ENCODE measurements at places on chromosomes 4 and X. TPM values are rescaled to one million over a fixed set of nuclear protein-coding genes. Genes with fewer than 3 reads are reported as not detected.

- DNase-seq = no peak
Measured at GRCh38 chr4:169506903-169507302, 105.5 kb downstream of the NEK1 start.

Gene SPANXD
- 7.6 TPM for total RNA-seq

Gene CXorf65
- total RNA-seq = not detected

DNA sequence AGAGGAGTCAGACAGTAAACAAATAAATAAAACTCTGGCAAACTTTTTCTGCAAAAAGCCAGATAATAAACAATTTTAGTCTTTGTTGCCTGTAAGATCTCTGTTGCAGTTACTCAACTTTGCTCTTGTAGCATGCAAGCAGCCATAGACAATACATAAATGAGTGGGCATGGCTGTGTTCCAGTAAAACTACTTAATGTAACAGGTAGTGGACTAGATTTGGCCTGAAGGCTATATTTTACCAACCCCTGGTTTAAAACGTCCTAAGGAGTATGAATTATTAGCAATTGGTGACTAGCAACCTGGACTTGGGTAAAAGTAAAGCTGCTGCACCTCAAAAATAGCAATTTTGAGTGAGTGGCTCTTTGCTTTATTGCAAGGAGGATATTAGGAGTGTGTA is 30.9 kb downstream of the SLAIN2 start:
- DNase-seq = no peak

DNA sequence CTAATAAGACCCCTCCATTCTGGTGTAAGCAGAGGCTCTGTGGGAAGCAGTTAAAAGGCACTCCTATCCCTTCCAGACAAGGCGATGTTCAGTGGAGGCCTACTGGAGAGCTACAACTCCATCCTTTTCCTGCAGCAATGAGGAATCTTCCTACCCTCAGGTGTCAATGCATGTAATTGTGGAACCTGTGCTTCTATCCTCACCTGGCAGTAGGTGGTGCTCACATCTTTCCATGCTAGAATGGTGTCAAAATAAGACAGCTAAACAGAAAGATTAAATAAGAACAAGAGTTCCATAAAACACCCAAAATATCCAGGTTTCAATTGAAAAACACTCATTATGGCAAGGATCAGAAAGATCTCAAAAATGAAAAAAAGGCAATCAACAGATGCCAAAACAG is 224.6 kb downstream of the IL15 start:
- no peak for DNase-seq

- peak; percentile 22 for DNase-seq
Measured at GRCh38 chr4:38983787-38984598, 48.2 kb downstream of the TMEM156 start.

Gene GATA1
- total RNA-seq = not detected

DNA sequence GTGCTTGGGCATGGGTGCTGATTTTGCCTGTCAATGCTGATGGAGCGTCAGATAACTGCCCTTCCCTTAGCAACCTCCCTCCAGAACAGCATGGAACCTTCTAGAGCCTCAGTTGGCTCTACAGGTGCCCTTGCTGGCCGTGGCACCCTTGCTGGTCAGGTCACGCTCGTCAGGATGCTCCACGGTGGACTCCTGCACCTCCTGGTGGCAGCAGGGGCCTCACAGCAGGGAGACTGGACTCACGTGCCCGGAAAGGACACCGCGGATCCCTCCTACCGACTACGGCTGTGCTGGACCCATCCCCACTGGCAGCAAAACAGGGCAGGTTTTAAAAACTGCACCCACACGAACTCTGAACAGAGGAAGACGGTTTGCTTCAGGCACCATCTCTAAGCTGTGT is 82.1 kb upstream of the AFAP1 start:
- DNase-seq = no peak

- peak; percentile 64 for DNase-seq
Measured at GRCh38 chrX:3345281-3346191, 916 bp downstream of the MXRA5 start.

DNA sequence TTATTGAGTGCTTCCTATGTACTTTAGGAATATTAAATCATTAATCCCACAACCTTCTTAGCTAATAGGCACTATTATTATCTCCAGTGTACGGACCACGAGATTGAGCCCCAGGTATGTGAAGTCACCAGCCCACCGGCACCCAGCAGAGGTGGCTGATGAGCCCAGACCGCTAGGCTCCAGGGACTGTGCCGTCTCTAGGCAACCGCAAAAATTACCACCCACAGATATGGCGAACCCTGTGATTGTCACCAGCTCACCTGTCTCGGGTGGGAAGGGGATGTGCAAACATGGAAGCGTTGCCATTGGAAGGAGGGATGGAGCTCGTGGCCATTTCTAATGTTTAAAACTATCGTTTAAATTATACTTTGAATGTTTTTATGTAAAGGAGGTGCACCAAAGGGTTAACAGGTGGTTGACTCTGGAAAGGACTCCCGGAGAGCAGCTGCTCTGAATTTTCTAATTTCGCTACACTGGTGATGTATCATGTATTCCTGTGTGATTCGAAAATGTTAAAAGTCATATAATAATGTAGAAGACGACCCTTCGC is 21.0 kb upstream of the JAKMIP1 start:
- DNase-seq = no peak

Gene ASMTL
- 4.8 TPM for total RNA-seq

Gene GRID2
- under 0.01 TPM for total RNA-seq

Gene ZNF827
- 6.5 TPM for total RNA-seq

GRCh38 chrX:111322231-111322855 is 52.1 kb upstream of the CAPN6 start:
- DNase-seq = no peak

GRCh38 chrX:8297766-8298165 is 126.7 kb upstream of the VCX2 start:
- no peak for DNase-seq

GRCh38 chrX:68932611-68933010 is 103.8 kb downstream of the EFNB1 start:
- DNase-seq = no peak

DNA sequence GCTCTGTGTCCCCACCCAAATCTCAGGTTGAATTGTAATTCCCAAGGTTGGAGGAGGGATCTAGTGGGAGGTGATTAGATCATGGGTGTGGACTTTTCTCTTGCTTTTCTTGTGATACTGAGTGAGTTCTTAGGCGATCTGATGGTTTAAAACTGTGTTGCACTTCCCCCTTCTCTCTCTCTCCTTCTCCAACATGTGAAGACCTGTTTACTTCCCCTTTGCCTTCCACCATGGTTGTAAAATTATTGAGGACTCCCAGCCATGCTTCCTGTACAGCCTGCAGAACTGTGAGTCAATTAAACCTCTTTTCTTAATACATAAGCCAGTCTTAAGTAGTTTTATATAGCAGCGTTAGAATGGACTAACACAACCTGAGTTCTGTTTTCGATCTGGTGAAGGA is 738.2 kb downstream of the ARAP2 start:
- no peak for DNase-seq

DNA sequence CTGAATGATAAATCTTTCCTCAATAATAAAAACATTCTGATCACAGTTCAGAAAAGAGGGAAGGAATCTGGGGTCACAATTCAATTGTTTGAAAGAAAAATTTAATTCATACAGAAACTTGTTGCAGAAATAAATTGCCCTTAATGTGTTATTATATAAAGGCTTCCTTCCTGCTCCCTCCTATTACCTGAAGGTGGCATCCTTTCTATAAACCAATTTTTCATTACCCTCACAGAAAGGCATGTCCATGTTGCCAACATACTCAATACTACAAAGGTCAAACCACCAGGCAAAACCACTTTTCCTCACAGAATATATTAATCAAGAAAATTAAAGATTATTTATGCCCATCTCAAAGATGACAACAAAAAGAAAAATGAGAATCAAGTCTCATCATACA is 194.3 kb upstream of the CT83 start:
- DNase-seq = no peak

- no peak for DNase-seq
Measured at GRCh38 chr4:83866834-83867621, 331.1 kb downstream of the GPAT3 start.

Gene ITM2A
- 0.12 TPM for total RNA-seq

GRCh38 chr4:113447061-113447460 is 314.5 kb downstream of the CAMK2D start:
- DNase-seq = no peak

Gene SPANXC
- 107 TPM for total RNA-seq

DNA sequence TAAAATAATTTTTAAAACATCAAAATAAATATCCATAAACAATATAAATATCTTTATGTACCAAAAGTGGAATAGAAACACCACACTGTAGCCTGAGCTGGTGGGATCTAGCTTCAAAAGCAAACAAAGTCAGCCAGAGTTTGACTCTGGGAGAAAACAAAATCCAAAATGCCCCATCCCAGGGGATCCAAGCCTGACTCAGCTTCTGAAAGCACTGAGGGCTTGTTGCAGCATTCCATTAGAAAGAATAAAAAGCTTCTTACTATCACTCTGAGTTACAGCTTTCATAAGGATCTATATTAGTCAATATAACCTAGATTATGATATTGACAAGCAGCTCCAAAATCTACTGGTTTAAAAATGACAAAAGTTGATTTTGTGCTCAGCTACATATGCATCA is 149.7 kb upstream of the ANKRD50 start:
- no peak for DNase-seq

- DNase-seq = no peak
Measured at GRCh38 chrX:132710656-132711155, 221.9 kb upstream of the MBNL3 start.

DNA sequence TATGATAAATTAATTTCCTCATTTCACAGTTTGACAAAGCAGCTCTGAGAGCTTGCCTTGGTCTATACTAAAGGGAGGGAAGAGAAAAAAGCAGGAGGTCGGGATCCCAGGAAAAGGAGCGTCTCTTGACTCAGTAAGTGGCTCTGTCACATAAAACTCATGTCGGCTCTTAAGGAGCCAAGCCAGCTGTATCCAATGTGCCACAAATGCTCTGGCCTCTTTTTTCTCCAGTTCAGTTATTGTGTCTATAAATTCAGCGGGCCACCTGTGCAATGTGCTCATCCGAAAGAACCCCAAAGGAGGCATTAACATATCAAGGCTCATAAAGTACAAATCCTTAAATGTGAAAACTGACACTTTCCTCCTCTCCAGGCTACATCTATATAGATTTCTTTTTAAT is 337.7 kb upstream of the FAM241A start:
- no peak for DNase-seq

DNA sequence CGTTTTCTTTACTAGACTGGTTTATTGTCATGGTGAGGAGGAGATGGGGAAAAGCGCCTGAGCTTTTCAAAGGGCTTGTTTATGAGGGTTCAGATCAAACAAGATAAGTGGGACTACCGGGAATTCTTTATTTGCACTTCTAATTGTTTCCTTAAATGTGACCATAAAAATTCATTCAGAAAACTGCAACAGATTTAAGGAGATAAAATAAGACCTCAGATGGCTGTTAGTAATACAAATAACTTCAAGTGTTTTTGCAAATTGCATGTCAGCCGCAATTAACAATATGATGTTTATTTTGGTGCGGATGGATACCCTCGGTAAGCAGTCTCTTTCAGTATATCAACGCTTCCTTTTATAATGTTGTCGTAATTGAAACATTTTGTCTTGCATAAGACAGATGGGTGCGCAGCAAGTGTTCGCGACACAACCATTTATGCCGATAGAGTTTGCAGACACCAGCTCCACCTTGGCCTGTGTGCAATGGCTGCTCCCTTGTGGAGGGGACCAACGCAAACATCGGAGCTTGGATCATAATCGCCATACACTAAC is 151.0 kb downstream of the C4orf33 start:
- DNase-seq = no peak

- DNase-seq = no peak
Measured at GRCh38 chr4:86243750-86244149, 116.1 kb downstream of the MAPK10 start.

GRCh38 chr4:7902101-7902553 is 37.5 kb downstream of the AFAP1 start:
- DNase-seq = no peak

GRCh38 chr4:86615501-86615900 is 21.4 kb downstream of the PTPN13 start:
- no peak for DNase-seq

DNA sequence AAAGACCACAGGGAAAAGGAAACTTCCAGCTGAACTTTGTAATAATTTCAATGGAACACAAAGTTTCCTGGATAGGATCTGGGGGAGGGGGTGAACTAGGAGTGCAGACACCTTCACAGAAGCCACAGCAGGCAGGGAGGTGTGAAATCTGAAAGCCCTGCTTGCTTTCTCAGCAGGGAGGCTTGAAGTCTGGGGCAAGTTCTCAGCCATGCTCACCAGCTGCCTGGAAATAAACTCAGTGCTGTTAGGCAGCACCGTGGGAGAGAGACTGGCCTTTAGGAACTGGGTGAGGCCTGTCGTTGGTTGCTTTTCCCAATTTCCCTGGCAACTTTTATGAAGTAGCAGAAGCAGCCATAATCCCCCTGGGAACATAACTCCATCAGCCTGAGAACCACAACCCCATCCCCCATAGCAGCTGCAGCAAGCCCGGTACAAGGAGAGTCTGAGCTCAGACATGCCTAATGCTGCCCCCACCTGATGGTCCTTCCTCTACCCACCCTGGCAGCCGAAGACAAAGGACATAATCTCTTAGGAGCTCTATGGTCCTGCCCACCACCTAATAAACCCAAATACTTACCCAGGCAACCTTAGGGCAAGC is 39.2 kb upstream of the NMU start:
- DNase-seq = no peak

Gene TRIM60
- not detected for total RNA-seq

Gene ZCCHC18
- 0.20 TPM for total RNA-seq

Gene POU4F2
- not detected for total RNA-seq

DNA sequence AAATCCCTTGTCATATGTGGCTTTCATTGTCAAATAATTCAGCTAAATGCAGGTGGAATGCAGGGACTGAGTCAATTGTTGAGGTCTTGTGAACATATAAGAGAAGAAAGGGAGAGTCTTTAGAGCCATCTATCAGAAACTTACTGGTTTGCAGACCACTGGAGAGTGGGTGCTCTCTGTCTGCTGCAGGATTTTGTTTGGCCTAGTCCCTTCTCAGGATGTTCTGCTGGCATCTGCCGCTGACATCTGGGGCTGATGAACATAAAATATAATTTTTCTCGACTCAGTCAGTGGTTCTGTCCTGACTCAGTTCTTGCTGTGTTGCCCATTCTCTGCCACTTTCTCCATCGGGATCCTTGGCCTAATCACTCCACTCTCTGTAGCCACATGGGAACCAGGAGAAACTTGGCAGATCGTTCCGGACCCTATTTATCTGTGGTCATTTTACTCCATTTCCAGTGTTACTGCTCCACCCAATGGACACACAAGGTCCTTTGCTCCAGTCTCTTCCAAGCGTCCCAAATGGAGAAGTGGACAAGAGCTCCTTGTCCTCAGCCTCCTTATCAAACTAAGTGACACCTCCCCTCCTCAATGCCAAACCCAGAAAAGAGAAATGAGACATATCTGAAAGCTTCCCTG is 436.2 kb downstream of the FAT4 start:
- peak; percentile 40 for DNase-seq

- DNase-seq = no peak
Measured at GRCh38 chr4:89759426-89759825, 77.5 kb downstream of the SNCA start.

Measured in RPMI7951 (cell line).